GM18507 (cell line): ENCODE measurements at places on chromosomes 3 and 15.

DNA sequence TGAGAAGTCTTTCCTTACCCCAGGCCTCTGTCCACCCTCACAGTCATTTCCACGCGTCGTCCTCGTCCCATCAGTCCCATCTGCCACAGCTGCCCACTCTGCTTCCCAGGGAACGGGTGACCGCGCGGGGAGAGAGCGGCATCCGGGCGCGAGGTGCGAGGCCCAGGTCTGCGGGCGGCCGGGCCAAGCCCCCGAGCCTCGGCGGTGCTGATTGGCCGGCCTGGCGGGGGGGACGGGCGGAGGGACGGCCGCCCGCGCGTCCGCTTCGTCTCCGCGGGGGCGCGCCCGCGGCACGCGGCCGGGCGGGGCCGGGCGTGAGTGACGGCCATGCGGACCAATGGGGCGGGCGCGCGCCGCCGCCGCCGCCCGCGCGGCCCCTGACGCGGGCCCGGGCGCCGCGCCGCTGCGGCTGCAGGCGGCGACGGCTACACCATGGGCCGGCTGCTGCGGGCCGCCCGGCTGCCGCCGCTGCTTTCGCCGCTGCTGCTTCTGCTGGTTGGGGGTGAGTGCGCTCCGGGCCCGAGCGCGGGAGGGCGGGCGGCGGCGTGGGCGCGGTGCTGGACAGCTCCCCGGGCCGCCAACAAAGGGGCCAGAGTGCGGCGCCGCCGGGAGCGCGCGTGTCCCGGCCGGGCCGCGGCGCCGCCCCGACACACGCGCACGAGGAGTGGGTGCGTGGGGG lies at the start of gene PODXL2:
TSS of gene PODXL2 (plus strand) at position 398 of the 679 bp plus-strand sequence. CDS start at position 433, 35 bp downstream.
- DNase-seq = peak; percentile 28

DNA sequence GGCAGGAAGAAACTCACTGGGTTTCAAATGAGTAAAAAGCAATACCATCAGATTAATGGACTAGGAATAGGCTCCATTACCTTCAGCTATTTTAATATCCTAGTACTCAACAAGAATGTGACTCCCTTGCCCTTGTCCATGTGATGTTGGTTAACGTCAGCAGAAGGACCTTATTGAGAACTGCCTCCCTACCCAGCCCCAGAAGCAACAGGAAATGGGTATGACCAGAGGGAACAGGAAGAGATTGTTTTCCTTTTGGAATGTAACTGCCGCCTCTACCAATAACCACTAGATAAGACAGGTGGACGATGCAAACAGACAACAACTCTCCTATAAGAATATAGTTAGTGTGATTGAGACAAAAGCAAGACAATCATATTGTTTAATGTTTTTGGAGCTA lies 10.4 kb upstream of the MME start:
- no peak for DNase-seq

GRCh38 chr3:195916991-195917390 lies 8.6 kb upstream of the TNK2 start:
- DNase-seq = no peak

- no peak for DNase-seq
Measured at GRCh38 chr3:38497031-38497430, 891 bp downstream of the EXOG start.

- no peak for DNase-seq
Measured at GRCh38 chr3:148532326-148532725, 165.4 kb upstream of the AGTR1 start.

- DNase-seq = no peak
Measured at GRCh38 chr3:144102421-144102820, 130.8 kb downstream of the DIPK2A start.
